ENCODE measurements at places on chromosomes 13 and 19.

- no peak for DNase-seq
These were observed 9.1 kb downstream of the CDX2 start for GRCh38 chr13:27959976-27960361.

GRCh38 chr13:77196052-77196618 is 130.8 kb downstream of the MYCBP2 start:
- no peak for DNase-seq

DNA sequence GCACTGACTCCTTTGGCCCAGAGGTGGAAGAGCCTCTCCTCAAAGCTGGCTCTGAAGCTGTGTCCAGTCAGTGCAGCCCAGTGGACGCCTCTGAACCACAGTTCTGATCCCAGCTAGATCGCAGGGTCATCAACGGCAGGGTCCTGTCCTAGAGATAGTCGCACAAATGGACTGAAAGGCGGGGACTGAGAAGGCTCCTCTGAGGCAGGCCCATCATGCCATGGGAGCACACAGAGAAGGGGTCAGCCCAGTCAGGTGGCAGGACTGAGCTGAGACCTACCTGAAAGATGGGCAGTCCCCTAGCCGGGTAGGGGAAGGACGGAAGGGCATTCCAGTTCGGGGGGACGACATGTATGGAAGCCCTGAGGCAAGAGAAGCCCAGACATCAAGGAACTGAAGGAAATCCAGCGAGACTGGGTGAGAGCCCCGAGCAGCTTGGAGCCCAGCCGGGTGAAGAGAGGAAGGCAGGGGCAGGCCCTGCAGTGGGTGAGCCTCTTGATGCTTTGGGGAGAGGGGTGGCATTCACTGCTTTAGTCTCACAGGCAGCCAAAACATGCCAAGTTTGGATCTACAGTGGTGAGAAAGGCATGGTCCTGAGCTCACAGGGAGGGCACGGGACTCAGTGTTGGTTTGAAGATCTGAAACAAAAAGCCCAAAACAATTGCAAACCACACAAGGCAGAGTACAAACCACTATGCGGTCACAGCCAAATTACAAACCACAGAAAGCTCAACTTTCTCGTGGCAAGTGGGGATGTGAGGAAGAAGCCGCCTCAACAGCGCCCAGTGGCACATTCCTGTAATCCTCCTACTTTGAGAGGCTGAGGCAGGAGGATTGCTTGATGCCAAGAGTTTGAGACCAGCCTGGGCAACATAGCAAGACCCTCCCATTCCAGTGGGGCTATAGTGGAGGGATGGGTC is 10.0 kb downstream of the CALM3 start:
- DNase-seq, result peak; percentile 15

DNA sequence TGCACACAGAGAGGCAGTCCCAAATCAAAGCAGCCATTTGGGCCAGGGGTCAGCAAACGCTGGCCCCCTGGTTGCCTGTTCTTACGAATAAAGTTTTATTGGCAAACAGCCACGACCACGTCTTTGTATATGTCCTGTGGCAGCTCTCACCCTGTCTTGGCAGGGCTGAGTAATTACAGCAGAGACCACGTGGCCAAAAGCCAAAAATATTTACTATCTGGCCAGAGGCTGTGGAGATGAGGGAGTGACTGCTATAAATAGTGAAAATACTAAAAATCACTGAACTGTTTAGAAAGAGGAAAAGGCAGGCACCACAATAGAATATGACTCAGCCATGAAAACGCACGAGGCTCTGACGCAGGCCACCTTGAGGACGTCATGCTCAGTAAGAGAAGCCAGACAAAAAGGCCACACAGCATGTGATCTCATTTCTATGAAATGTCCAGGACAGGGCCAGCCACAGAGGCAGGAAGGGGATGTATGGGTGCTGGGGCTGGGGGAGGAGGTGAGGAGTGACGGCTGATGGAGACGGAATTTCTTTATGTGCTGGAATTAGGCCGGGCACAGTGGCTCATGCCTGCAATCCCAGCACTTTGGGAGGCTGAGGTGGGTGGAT is 29.4 kb downstream of the SMIM24 start:
- peak; percentile 78 for DNase-seq

GRCh38 chr13:100826441-100826840 is 151.8 kb upstream of the TMTC4 start:
- no peak for DNase-seq

DNA sequence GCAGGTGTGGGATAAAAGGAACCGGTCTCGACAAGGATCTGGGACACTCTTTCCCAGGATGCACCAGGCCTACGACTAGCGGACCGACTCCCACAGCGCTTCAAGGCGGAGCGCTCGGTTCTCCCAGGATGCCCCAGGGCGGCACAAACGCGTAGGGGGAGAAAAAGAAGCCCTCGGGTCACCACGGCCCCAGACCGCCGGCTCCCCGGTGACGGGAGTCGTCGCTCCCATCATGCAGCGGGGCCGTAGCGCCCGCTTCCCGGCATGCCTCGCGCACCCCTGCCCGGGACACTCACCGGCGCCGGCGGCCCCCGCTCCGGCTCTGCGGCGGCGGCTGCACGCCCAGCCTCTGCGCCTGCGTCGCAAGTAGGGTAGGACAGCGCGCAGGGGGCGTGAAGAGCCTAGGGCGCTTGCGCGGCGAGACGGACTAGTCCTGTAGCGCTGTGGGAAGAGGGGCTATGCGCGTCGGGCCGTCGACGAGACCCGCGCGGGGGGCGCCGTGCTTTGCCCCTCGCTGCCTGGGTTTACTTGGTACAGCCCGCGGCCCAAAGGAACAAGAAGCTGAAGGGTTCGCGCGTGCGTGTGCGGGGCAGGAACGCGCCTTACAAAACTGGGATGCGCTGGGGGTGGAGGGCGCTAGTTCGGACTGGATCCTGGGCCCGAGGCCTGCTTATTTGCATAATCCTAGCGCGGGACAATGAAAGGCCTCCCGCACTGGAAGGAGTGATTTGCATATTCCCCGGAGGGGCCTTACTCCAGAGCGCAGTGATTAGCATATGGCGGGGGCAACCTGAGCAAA is at the start of gene ZNF428:
TSS of gene ZNF428 (minus strand) at position 368 of the 799 bp plus-strand sequence. CDS start 5,325 bp downstream, outside the sequence.
- DNase-seq, result peak; percentile 93

GRCh38 chr19:31597616-31598015 is 248.4 kb upstream of the TSHZ3 start:
- DNase-seq, result no peak

GRCh38 chr13:48637601-48638000 is 16.1 kb upstream of the CYSLTR2 start:
- no peak for DNase-seq

DNA sequence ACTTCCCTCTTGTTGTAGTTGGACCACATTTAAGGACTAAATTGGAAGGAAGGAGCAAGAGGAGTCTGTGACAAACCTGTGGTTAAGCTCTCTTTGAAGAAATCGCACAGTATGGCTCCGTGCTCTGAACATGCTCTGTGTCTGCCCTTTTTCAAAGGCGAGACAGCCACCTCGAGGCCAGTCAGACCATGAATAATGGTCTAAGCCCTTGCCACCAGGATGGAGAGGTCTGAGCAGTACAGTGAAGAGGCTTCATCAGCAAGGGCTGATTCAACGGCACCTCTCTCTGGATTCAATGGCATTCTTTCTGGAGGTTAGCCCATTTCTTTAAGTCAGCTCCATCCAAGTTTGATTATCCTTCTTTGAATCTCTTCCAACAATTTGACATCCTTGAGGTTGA is 30.9 kb downstream of the FAM216B start:
- DNase-seq, result no peak

- DNase-seq, result no peak
These were observed 36.3 kb upstream of the MLNR start for GRCh38 chr13:49183672-49184325.
